ENCODE measurements at places on chromosomes 11 and 22.

DNA sequence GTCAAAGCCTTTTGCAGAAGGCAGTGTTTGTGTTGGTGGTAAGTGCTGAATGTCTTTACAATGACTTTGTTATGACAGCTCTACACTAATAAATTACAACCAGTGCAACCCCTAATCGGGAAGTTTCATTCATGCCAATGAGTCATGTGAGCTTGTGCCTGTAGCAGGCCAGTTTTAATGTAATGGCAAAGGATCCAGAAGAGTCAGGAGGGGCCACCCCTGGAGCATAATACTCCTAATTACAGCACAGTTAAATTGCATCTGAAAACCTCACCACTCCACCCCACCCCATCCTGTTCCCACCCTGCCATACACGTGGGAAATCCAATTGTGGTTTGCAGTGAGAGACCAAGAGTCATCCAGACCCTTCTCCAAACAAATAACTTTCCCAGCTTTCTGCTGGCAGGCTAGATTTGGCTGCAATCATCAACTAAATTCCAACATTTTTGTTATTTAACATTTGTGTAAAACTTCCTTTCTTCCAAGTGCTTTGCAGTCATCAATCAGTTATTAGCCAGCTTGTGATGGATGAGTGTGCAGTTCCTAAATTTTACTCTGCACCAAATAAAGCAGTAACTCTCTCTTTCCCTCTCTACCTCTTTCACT lies 277.3 kb upstream of the FAT3 start:
- no peak for DNase-seq

DNA sequence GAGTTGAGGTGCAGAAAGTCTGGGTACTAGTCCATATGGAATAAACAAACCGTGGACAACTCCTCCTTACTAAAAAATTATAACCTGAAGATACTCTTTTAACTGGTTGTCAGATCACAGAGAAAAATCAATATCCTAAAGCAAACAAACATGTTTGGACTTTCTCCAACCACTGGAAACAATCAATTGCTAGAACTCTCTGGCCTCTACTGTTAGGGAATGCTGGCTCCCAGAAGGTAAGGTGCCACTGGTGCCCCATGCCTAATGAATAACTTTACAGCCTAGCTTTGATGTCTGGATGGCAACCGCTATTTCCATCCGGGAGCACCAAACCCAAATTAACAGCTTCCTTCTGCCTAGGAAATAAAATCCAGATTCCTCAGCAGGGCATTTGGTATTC lies 74.5 kb downstream of the AMBRA1 start:
- DNase-seq, result no peak

DNA sequence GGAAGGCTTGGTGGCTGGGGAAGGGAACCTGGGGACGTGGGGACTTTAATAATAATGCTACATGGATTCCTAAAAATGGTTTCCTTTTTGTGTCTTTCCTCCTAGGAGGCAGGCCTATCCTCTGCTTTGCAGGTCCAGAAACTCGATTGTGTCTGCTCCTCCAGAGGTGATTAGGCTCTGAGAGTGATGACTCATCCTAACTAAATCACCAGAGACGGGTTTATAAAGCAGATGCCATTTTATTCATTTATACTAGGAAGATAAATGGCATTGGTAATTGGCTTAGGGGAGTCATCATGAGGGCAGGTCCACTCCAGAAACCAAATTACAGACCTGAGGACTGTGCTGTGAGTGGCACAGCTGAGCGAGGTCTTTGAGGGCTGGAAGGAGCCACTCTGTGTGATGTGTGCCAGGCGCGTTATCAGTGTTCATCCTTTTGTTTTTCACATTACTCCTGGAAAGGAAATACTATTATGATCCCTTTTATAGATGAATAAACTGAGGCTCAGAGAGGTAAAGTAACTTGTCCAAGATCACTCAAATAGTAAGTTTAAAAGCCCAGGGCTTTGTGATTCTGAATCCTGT lies 7.1 kb downstream of the NLRX1 start:
- no peak for DNase-seq

DNA sequence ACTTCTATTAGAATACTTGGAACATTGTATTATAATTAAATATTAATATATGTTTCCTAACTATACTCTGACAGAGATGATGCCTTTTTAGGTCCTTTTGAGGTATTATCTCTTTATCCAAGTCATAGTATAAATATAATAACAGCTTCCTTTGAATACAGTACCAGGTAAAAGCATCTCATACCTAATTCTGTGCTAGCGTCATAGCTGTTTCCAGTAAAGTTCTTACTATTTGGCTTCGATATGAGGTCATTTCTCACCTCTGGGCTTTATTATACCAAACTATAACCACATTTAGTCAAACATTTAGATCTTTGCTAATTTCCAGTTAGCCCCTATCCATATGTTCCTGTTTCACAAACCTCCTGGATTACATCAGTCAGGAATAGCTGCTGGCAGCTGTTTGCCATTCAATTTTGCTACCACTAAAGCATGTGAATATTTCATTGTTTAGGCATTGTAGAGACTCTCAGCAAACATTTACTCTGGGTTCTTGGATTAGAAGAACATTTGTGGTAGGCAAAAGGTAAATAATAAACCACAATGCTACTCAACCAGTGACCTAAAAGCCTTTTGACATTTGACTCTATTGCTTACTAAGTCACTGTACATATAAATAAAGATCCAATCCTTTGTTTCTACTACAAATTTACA lies 255.1 kb downstream of the TTC28 start:
- no peak for DNase-seq

DNA sequence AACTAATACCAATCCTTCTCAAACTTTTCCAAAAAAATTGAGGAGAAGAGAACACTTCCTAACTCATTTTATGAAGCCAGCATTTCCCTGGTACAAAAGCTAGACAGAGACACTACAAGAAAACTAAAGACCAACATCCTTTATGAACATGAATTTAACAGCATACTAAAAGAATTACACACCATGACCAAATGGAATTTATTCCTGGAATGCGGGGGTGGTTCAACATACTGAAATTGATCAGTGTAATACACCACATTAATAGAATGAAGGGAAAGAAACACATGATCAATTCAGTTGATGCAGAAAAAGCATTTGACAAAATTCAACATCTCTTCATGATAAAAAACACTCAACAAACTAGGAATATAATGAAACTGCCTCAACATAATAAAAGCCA lies 148.1 kb downstream of the WNT7B start:
- DNase-seq, result no peak

DNA sequence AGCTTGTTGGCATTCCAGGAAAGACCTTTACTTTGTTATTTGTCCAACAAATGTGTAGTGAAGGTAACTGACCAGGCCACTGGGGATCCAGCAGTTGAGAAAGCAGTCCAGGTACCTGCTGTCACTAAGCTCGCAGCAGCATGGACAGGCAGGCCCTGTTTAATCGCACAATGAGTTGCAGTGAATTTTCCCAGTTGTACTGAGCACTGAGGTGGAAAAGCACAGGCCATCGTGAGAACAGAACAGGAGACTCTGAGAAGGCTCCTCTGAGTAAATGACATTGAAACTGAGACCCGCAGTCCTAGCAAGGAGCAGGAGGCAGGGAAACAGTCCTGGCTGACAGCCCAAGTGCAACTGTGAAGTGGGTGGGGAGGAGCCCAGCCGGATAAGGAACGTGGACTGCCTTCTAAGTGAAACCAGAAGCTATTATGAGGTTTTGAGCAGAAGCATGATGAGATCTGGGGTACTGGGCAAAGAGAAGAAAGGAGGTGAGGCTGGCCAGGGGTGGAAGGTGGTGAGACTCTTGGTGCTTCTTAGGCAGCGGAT lies 39.8 kb upstream of the CDON start:
- DNase-seq, result no peak

GRCh38 chr22:37186997-37187522 lies 987 bp downstream of the C1QTNF6 start:
- DNase-seq, result no peak

DNA sequence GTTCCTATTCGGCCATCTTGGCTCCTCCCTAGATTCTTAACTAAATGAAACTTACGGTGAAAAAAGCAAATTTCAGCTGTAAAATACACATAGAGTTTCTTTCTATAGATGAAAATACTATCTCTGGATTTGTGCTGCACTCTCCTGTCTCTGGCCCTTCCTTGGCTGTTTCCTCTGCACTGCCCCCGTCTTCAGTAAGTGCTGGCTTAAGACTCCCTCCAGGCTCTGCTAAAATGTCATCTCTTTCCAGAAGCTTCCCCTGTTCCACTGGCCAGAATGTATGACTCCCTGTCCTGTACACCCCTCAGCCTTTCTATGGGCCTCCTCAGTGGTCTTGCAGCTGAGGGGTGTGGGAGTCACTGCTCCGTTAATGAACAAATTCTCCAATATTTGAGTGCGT lies 109.1 kb upstream of the NARS2 start:
- DNase-seq, result no peak

DNA sequence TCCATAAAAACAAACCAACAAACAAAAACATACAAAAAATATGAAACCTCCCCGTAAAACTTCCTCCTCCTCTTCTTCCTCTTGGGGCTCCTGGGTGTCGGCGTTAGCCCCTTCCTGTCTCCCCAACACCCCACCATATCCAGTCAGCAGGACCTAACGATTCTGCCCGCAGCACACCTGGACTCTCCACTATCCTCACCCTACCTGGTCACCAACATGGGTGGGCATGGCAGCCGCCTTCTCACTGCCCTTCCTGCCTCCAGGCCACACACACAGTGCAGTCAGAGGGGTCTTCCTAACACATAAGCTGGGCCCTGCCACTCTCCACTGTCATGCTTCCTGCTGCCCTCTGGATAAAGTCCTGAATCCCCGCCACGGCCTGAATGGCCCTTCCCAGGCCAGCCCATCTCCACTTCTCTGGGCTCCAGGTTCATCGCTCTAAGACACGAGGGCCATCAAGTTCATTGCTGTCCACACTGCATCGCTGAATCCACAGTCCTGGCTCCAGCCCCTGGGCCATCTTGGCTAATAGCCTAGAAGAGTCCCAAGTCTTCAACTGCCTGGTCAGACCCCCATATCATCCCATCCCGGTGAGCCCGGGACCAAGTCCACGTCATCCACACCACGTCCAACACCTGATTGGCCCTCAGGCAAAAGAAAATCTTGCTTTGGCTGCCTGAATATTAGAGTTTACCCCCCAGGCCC lies 76.2 kb downstream of the IGLL1 start:
- DNase-seq, result no peak

- no peak for DNase-seq
Observed at GRCh38 chr22:44952863-44953746, 56.7 kb downstream of the PHF21B start.

DNA sequence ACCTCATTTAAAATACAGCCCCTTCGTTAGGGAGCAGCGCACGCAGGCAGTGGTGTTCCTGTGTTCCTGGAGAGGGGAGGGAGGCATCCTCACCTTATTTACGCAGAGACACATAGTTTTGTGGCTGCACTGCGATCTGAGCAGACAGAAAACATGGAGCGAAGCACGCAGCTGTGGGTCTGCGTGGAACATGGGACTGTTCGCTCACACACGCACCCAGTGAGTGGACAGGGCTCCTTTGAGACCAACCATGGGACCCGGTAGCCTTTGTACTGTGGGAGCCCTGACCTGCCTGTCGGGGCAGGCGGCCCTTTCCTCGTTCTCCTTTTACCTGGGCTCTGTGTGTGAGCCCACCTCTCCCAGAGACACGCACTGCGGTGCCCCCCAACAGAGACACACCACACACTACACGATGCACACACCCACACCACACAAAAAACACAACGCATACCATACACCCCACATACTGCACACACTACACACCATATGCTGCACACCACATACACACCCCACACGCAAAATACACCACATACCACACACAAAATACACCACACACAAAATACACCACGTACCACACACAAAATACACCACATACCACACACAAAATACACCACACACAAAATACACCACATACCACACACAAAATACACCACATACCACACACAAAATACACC lies 1245.7 kb downstream of the BRD1 start:
- DNase-seq, result no peak

GRCh38 chr11:122578171-122578825 lies 77.2 kb upstream of the UBASH3B start:
- DNase-seq, result no peak

- no peak for DNase-seq
Observed at GRCh38 chr22:23286296-23286695, 106.0 kb downstream of the BCR start.

DNA sequence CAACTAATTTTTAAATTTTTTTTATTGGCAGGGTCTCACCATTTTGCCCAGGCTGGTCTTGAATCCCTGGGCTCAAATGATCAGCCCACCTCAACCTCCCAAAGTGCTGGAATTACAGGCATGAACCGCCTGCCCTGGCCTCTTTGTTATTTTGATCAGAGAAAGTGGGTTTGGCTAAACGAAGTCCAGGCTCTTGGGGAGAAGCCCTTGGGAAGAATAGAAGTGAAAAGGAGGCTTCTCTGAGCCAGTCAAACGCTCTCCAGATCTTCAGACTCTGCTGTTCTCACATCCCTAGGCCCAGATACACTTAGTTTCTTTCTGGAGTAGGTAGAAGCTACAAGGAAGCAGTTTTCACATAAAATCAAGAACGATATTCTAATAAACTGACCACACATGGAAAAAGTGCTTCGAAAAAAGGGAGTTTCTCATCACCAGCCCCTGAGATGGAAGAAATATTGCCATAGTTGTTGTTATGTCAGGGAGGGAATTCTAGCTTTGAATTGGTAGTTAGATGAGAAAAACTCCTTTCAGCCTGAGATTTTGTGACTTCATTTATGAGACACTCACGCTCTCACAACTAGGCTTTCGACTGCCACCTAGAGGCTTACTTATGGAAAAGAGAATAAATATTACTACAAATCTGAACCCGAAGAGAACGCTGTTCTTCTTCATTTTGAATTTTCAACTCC lies 41.7 kb upstream of the AQP11 start:
- peak; percentile 33 for DNase-seq

- DNase-seq, result no peak
Observed at GRCh38 chr11:65445101-65445603, 22.6 kb downstream of the NEAT1 start.

DNA sequence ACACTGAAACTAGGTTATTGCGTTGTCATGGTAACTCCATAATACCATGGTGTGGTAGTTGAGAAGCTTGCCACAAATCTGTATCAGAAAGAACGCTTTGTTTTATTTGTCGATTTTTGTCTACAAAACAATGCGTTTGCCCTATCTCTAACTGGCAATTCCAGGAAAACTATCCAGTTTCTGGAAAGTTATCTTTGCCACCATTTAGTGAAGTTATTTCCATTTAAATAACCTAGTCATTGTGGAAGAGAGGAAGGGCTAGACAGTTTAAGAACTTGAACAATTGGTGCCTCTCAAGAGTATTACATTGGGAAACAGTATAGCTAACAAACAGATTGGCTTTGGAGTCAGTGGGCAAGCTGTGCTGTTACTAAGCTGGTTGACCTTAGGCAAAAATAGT lies 7.9 kb downstream of the HSD17B12 start:
- DNase-seq, result no peak

- DNase-seq, result no peak
Observed at GRCh38 chr11:22657101-22657694, 9.2 kb upstream of the GAS2 start.
